ENCODE measurements at places on chromosomes 4 and X.

- no peak for DNase-seq
Measured at GRCh38 chrX:69161786-69162349, 3.4 kb downstream of the PJA1 start.

- DNase-seq = no peak
Measured at GRCh38 chr4:48633657-48634056, 143.6 kb downstream of the ZAR1 start.

DNA sequence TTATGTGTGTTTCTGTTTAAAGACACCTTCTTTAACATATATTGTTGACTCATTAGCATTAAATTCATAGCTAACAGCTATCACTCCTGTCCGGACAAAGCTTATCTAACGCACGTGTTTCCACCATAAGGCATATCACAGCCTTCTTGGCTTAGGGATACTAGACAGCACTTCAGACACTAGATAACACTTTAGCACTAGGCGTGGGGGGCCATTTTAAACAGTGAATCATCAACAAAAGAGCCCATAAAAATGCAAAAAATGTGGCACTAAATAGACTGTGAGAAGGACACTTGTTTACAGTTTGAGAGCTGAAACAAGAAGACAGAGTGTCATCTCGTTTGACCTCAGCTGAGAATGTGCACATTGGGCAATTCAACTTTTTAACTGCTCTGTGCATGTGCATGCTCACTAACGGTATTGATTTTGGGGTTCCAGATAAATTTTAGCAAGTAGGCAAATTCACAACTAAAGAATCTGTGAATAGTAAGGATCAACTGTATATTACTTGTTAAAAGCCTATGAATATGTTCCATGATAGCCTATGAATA lies 58.9 kb upstream of the RAI2 start:
- DNase-seq = no peak

- no peak for DNase-seq
Measured at GRCh38 chrX:123455693-123456092, 271.6 kb downstream of the GRIA3 start.

GRCh38 chrX:47187106-47187677 lies 6.4 kb upstream of the UBA1 start:
- no peak for DNase-seq

DNA sequence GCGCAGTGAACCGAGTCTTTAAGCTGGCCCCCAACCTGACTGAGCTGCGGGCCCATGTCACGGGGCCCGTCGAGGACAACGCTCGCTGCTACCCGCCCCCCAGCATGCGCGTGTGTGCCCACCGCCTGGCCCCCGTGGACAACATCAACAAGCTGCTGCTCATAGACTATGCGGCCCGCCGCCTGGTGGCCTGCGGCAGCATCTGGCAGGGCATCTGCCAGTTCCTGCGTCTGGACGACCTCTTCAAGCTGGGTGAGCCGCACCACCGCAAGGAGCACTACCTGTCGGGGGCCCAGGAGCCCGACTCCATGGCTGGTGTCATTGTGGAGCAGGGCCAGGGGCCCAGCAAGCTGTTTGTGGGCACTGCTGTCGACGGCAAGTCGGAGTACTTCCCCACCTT lies 2.2 kb downstream of the PLXNA3 start:
- no peak for DNase-seq

DNA sequence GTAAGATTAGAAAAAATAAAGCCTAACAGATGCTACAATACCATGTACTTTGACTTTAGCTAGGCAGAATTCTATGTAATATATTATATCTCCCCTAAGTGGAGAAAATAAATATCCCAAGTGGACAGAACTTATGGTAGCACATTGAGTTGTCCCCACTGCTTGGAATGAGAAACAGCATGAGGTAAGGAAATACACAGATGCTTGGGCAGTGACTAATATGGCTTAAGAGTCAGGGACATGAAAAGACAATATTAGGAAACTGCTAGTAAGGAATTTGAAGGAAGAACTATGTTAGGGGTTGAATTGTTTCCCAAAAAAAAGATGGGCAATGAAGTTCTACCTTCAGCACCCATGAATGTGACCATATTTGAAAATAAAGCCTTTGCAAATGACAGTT lies 2265.1 kb downstream of the PCDH7 start:
- no peak for DNase-seq

GRCh38 chr4:119564106-119564505 lies 64.5 kb downstream of the PDE5A start:
- DNase-seq = no peak

All from cerebellar nuclear complex (tissue), 1 donor.